Stimulated activated CD4-positive, alpha-beta T cell treated with anti-CD3 and anti-CD28 coated beads, Interleukin-1b, Interleukin-23, amount 100 ng/mL, for 1 hour (primary cell): ENCODE measurements at places on chromosomes 7 and 10.

DNA sequence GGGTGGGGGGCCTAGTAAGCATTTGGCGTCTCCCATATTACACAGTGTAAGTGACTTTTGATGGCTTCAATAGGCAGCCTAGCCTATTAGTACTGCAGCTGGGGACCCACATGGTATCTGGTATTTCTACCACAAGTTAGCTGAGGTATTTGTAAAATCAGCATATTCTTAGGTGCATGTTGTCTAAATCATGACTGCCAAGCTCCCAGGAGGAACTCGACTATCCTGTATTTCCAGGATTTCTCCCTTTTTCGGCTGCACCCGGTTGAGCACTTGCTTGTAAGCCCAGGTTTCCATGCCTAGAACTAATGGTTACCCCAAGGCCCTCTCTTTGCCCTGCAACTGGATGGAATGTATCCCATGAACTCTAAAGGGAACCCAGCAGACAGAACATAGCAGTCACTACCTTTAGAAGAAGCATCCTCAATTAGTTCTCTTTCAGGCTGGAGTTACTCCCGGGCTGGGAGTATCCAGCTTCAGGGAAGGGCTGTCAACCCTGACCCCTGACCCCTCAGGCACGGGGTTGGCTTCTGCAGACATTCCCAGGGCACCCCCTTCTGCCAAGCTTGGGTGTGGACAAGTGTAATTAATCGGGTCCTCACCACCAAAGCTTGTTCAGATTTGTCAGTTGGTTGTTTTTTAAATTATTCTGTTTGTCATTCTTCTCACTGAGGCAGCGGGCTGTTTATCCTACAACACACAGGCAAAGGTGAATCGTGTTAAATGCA lies 90.3 kb upstream of the PARD3 start:
- DNase-seq = no peak

- no peak for DNase-seq
These were observed 69.1 kb downstream of the ZMIZ1 start for GRCh38 chr10:79137826-79138225.

DNA sequence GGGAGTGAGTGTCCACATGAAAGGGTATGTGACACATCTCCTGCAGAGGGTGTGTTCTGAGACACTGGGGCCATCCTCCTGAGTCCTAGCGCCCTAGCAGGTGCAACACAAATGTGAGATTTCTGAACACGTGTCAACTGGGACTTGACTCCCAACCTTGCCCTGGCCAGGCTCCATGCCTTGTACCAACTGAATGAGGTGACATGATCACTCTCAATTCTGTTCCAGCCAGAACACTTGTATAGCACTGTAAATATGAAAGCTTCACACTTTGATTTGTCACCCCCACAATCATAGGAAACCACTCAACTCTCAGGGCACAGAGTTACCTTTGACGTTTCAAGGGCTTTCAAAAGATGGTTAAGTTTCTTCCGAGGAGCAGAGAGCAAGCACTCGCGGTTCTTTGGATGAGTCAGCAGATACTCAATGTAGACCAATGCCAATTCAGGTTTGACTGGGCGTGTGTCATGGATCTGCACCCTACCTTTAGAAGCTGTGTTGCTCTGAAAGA lies 48.6 kb downstream of the NCAPG2 start:
- DNase-seq = no peak

DNA sequence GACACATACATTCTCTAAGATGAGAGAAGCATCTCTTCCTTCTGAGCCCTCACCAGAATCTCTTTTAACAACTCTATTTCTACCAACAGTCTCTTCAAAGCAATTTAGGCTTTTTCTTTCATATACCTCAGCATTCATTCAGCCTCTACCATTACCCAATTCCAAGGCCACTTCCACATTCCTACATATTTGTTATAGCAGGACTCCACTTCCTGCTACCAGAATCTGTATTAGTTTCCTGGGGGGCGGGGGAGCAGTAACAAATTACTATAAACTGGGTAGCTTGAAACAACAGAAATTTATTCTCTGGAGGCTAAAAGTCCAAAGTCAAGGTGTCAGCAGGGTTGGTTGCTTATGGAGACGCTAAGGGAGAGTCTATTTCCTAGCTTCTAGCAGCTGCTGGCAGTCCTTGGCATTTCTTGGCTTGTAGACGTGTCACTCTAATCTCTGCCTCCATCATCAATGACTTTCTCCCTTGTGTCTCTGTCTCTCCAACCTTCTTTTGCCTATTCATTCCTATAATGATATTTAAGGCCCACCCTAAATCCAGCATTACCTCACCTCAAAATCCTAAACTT lies 7.4 kb downstream of the PRPS1L1 start:
- DNase-seq = no peak

DNA sequence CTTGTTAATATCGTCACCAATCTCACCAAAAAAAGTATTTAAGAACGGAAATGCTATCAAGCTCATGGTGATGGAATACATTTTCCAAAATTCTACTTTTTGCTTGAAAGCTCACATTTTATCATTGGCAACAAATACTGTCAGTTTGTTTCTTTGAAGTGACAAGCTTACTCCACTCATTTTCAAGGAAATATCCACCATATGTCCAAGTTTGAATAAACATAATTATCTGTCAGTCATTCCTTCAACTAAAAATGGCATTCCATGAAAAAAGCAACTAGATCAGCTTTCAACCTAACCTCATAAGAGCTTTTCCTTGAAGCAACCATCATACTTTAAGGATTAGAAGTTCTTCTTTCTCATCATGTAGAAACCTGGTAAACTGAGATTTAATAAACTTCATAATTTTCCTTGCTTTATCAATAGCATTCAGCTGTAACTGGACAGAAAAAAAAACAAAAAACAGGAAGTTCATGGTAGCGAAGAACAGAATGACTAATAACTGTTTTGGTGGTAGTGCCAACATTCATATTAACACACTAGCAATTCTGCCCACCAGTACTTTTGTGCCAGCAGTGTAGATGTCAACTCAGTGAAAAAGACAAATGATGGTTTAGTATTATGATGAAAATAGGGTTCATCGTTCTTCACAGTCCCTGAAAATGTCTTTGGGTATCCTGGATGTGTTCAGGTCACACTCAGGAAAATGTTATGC lies 764.9 kb downstream of the GRM8 start:
- no peak for DNase-seq

- DNase-seq = no peak
These were observed 78.5 kb upstream of the FRMD4A start for GRCh38 chr10:14409247-14409646.

GRCh38 chr10:132302421-132303310 lies 5.1 kb downstream of the STK32C start:
- DNase-seq = no peak

- no peak for DNase-seq
These were observed 72.8 kb upstream of the GLCCI1 start for GRCh38 chr7:7895754-7896153.

DNA sequence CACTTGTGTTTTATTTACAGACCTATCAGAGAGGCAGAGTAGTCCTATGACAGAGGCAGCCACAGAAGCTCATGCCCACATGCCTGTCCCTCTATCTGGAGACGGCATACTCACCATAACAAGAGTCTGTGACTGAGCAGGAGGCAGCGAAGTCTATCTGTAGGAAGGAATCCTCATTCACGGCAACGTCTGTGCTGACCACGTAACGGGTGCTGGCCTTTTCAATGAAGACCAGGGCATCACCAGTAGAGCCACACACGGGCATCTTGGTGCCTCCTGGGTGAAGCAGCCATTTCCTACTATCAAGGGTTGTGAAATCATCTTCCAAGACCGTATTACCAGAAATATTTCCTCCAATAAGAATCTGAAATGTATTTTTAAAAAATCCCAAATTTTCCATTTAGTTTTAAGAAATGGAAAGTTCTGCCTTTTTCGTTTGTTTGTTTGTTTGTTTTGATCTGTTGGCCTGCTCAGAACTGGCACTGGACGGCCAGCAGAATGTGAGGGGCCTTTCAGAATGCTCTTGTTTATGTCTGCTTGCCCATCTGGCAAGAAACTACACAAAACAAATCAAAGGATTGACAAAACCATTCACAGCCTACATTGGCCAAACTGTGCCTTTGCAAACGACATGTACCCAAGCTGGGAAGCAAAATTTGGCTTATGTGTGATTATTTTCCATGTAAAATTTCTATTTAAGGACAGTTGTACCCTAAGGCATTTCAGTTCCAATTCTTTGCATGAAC lies 93.1 kb upstream of the SLC26A5 start:
- DNase-seq = no peak

DNA sequence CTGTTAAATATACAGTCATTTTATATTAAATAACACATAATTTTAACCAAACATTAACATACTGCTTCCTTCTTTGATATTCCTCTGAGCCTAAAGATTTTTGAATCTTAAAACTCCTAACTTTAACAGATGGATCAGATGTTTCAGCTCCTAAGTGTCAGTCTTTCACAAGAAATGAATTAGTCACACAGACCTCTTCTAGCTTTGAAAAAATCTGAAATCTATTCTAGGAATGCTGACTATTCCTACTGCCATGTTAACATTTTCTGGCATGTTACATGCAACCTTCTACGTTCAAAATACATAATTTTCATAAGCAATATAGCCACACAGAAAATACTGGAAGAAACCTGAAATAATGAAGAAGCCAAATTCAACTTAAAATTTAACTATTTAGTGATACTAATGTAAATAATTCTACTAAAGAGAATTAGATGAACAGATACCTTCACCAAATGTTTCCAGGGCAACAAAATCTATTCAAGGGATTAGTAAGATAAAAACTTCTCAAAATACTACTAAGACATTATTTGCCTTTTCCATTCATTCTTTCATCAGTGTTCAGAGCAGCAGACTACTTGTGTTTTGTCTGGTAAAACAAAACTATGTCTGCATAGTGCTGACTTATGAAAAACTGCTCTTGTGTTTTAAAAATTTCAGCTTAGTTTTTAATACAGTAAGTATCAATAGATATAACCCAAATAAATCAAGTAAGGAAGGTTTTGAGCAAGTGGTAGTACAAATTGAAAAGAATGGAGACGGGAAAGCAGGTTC lies 9.2 kb downstream of the JMJD1C start:
- no peak for DNase-seq

DNA sequence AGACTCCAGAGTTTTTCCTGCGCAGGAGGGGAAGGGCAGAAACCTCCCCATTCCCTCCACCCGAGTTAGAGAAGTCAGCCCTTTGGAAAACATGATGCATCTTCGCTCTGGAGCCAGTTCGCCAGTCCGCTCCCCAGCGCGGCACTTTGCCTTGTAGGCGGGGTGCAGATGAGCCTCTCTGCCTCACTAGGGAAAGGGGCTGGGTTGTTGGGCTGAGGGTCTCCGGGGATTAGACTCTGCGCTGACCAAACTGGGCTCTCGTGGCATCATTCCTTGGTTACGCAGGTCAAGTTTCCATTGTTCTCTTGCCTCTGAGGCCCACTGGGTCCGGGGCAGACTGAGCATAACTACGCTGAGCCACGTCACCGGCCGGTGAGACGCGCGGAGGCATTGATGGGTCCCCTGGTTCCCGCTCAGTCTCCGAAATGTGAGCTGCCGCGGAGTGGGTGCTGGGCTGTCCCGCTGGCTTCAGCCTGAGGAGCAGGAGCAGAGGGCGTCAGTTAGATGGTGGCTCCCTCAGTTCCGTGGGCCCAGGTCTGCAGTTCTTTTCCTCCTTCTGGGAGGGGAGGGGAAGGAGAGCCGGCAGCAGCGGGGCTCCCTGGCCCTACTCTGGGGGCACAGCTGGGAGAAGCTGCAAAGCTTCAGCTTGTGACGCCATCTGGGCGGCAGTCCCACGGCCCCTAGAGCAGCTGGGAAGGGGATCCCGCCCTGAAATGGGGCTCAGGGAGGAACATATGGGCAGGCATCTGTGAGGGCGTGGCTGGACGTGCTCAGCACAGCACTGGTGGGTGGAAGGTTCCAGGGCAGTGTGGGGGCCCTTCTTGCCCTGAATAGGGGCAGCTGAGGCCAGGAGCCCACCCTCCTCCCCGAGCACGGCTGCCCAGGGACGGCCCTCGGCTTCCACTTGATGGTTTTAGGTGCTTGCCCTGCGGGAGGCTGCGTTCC lies 121.3 kb upstream of the BTBD16 start:
- no peak for DNase-seq

- no peak for DNase-seq
These were observed 56.8 kb downstream of the EPDR1 start for GRCh38 chr7:37977243-37977642.

- no peak for DNase-seq
These were observed 274.0 kb upstream of the GLI3 start for GRCh38 chr7:42511027-42511426.

GRCh38 chr10:9860045-9860444 lies 1157.6 kb upstream of the CELF2 start:
- no peak for DNase-seq
